ENCODE measurements at places on chromosomes 1 and 21.

GRCh38 chr1:212432661-212433576, at the start of gene NENF:
Gene NENF, plus strand, starts transcription at chr1:212432920. Its CDS starts 24 bp downstream, at chr1:212432944.
- peak; percentile 90 for DNase-seq

DNA sequence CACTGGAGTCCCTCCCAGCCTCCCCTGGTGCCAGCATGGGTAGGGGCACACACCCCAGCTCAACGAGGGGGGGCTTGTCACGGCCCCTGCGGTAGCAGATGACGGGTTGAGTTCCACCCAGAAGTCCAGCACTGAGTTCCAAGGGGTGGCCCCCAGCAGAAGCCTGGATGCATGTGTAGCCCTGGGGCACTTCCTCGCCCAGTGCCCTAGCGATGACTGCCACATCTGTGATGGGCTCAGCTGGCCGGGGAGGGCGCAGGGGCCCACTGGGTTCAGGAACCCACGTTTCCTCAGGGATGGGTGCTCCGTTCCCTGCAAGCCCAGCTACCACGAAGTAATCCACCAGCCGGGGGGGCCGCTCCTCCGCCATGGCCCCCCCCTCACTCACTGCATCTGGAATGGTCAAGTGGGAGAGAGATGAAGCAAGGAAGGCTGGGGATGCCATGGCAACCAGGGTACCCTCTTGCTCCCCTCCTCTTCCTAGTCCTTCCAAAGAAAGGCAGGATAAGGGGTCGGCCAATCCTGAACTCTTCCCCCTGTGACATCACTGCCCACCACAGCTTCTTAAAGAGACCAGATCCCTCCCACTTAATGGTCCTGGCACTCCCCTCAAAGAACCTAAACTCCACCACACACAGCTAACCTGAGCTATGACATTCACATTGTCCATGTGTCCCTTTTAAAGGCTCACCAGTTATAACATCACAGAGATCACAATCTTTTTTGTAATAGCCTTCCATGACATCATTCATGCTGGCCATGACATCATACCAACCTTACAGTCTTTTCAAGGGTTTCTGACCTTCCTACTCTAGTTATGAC, 2.3 kb downstream of the DENND4B start:
- no peak for DNase-seq

- no peak for DNase-seq
Observed at GRCh38 chr21:45591619-45592207, 49.5 kb upstream of the SLC19A1 start.

- no peak for DNase-seq
Observed at GRCh38 chr1:67855444-67855843, 22.2 kb upstream of the GNG12 start.

- DNase-seq = peak; percentile 82
Observed at GRCh38 chr1:107142140-107142542, 1.3 kb downstream of the NTNG1 start.

DNA sequence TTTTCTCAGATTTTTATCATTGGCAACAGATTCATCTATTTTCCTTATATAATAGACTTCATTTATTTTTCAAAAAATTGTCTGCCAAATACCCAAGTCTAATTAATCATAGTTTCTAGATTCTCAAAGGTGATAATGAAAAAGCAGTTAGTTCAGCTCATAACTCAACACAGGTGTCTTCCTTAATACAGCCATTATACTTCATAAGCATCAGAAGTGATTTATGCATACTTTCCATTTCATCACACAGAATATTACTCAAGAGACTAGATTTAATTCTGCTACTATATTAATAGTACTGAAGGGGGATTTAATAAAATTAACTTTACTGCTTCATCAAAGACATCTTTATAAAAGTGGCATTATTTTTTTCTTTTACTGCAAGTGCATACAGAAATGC, 18.8 kb downstream of the SRSF11 start:
- no peak for DNase-seq

- peak; percentile 91 for DNase-seq
Observed at GRCh38 chr21:33011462-33011861, 14.3 kb upstream of the OLIG2 start.

GRCh38 chr1:17095141-17095540, 24.1 kb downstream of the PADI2 start:
- no peak for DNase-seq

DNA sequence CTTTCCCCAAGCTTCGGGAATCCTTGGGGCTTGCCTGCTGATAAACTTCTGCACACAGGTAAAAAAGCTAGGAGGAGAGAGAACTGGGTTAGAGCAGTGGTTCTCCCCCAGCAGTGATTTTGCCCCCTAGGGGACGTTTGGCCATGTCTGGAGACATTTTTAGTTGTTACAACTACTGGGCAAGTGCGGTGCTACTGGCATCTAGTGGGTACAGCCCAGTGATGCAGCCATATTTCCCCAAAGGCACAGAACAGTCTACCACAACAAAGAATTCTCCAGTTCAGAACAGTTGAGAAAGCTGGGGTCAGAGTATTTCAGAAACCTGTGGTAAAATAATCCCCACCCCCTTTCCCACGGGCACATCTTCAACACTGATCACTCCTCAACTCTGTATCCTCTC, 41.3 kb downstream of the LRRC71 start:
- DNase-seq = peak; percentile 56

- DNase-seq = no peak
Observed at GRCh38 chr1:105700723-105701122, 1355.8 kb upstream of the PRMT6 start.

- DNase-seq = no peak
Observed at GRCh38 chr1:178150610-178151009, 56.7 kb downstream of the RASAL2 start.

GRCh38 chr1:32984090-32984454, 19.5 kb upstream of the RNF19B start:
- no peak for DNase-seq

GRCh38 chr1:157472056-157472701, 80.1 kb downstream of the FCRL5 start:
- no peak for DNase-seq

DNA sequence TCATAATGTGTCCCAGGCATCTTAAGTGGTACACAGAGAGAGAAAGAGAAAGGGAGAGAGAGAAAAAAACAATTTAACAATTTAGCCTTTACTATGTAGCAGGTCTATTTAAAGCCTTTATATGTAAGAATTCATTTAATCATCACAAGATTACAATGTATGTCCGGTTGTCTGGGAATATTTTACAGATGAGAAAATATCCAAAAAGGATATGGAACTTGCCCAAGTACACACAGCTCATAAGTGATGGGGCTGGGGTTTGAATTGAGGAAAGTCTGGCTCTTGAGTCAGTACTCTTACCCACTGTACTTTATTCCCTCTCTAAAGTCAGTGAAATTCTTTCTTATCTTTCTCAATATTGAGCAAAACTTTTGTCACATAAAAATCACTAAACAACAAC, 104.6 kb downstream of the LYPLAL1 start:
- no peak for DNase-seq

DNA sequence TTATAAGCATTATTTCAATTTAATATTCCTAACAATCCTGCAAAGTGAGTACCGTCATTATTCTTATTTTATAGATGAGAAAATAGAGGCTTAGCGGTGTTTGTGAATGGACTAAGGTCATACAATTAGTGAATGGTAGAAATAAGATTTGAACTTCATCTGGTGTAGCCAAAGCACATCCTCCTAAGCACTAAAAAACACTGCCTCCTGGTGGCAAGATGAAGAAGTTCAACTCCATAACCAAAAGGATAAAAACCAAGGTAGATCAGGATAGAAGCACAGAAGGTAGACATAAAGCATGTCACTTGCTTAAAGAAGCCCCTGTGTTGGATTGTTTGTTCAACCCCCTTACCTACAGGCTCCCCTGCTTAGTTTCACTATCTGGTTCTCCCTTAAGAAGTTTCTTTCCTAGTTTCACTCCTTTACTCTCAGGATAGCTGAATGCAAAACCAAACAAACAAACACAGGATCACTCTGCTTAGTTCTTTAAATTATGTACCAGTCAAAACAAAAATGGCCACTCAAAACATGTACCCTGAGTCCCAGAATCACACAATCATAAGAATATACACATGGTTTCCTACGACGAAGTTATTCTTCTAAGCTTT, 12.7 kb upstream of the AIM2 start:
- DNase-seq = no peak

- DNase-seq = peak; percentile 86
Observed at GRCh38 chr1:41957568-41957967, 38.8 kb upstream of the HIVEP3 start.

DNA sequence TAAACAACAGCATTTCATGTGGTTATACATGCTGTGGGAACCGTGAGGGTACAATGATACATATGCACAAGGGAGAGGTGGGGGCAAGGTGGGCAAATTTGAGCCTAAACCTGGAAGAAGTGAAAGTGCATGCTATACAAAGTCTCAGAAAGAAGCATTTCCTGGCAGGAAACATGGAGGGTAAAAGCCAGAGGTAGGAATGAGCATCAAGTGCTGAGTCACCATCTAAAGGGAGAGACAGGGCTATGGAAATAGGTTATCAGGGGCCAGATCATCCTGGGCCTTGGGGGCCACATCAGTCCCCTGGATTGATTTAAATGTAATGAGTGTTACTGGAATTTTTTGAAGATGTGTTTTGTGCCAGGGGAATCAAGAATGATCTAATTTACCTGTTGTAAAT, 60.1 kb upstream of the DAB1 start:
- DNase-seq = peak; percentile 49

Measured in ELR (cell line).